Activated CD4-positive, alpha-beta T cell treated with anti-CD3 and anti-CD28 coated beads, Interleukin-2, amount 10 ng/mL, durations not matched to agents 7 days and 5 days (primary cell): ENCODE measurements at places on chromosomes 5 and 9.

GRCh38 chr5:145403992-145404391, 431.1 kb downstream of the PRELID2 start:
- H3K36me3 ChIP-seq = no peaks in the 10 kb centered on the region
- no peak overlapping the region for H3K4me3 ChIP-seq
- H3K27ac ChIP-seq = no peak overlapping the region
- H3K4me1 ChIP-seq = no peaks in the 10 kb centered on the region

GRCh38 chr9:89687188-89687587, 82.4 kb downstream of the GADD45G start:
- peaks cover 19% of the 10 kb centered on the region for H3K4me1 ChIP-seq
- H3K36me3 ChIP-seq = no peaks in the 10 kb centered on the region
- DNase-seq = no peak
- no peak overlapping the region for H3K4me3 ChIP-seq
- H3K27me3 ChIP-seq = peaks cover 2% of the 10 kb centered on the region
- H3K27ac ChIP-seq = no peak overlapping the region

- peaks cover 52% of the 10 kb centered on the region for H3K27me3 ChIP-seq
- no peak overlapping the region for H3K27ac ChIP-seq
- H3K36me3 ChIP-seq = no peaks in the 10 kb centered on the region
- DNase-seq = no peak
- no peak overlapping the region for H3K4me3 ChIP-seq
These were observed 496 bp downstream of the CXCL14 start for GRCh38 chr5:135578305-135578684.

- no peaks in the 10 kb centered on the region for H3K4me1 ChIP-seq
- no peaks in the 10 kb centered on the region for H3K27me3 ChIP-seq
- H3K4me3 ChIP-seq = no peak overlapping the region
These were observed 69.9 kb downstream of the AUH start for GRCh38 chr9:91291866-91292265.

DNA sequence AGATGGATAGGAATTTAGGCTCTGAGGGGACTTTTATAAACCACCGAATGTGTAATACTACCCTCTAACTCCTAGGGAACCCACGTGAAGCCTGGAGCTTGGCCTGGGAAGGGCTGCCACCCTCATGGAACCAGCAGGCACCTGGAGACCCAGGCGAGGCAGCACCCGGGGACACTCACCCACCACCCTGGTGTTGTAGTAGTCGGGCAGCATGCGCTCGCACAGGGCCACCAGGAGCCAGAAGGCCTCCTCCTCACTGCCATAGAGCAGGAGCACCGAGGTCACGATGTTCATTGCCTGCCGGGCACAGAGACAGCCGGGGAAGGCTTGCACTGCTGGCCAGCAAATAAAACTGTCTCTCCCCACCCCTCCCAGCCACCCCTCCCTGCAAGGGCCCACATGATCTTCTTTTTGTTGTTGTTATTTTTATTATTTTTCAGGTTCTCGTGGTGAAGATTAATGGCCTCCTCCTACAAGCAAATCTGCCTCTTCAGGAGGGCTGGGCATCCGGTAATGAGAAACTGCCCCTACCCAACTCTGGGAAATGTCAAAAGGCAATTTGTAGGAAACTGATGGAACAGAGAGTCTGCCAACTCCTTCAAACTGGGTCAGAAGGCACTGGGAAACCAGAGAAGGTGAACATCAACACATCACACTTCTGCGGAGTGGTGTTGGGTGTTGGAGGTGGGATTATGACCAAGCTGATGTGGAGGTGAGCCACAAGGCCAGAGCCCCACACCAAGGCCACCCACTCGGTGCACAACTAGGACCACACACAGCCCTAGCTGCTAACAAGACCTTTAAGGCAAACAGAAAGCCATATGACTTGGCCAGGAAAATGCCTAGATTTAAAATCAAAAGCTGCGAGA, 17.4 kb upstream of the MRNIP start:
- H3K27ac ChIP-seq = no peak overlapping the region
- peaks cover 2% of the 10 kb centered on the region for H3K4me1 ChIP-seq
- no peaks in the 10 kb centered on the region for H3K27me3 ChIP-seq
- no peak for DNase-seq
- peaks cover 8% of the 10 kb centered on the region for H3K36me3 ChIP-seq

DNA sequence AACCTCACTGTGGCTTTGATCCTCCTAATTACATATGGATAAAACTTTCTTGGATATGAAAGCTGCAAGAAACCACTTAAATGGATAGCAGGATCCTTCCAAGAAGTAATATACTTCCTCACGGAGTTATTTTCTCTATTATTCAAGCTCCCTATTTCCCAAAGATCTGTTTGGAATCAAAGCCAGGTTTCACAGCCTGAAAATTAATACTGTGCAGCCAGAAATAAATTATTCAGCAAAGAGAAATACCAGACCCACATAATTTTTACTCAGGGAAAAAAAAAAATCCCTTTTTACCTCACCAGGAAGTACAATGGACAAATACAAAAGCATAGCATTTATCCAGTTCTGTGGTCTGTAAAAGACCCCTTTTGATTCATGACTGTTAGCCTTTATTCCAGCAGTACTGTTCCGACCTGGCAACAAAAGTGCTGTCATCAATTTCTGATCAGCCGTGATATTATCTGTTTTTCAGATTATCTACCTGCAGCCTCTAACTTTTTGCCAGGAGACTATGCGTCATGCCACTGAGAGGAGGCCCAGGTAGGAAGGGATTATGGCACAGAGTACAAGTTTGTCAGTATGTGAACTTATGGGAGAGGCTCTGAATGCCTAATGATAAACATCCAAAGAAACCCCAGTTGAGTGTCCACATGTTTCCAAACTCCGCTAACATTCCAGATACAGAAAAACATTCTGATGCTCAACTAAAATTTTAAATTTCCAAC, 57.0 kb downstream of the FBN2 start:
- H3K36me3 ChIP-seq = no peaks in the 10 kb centered on the region
- H3K4me3 ChIP-seq = no peak overlapping the region
- H3K4me1 ChIP-seq = no peaks in the 10 kb centered on the region
- H3K27ac ChIP-seq = no peak overlapping the region
- H3K27me3 ChIP-seq = no peaks in the 10 kb centered on the region

GRCh38 chr9:136527721-136528710, 17.8 kb downstream of the NOTCH1 start:
- peak overlapping the region; percentile 60 for H3K27ac ChIP-seq
- peaks cover 4% of the 10 kb centered on the region for H3K36me3 ChIP-seq
- H3K4me3 ChIP-seq = no peak overlapping the region
